ELF-1 (cell line): ENCODE measurements at places on chromosomes 6 and 20.
A peak's percentile ranks its signal among the peaks of the same experiment; 100 is the strongest.

DNA sequence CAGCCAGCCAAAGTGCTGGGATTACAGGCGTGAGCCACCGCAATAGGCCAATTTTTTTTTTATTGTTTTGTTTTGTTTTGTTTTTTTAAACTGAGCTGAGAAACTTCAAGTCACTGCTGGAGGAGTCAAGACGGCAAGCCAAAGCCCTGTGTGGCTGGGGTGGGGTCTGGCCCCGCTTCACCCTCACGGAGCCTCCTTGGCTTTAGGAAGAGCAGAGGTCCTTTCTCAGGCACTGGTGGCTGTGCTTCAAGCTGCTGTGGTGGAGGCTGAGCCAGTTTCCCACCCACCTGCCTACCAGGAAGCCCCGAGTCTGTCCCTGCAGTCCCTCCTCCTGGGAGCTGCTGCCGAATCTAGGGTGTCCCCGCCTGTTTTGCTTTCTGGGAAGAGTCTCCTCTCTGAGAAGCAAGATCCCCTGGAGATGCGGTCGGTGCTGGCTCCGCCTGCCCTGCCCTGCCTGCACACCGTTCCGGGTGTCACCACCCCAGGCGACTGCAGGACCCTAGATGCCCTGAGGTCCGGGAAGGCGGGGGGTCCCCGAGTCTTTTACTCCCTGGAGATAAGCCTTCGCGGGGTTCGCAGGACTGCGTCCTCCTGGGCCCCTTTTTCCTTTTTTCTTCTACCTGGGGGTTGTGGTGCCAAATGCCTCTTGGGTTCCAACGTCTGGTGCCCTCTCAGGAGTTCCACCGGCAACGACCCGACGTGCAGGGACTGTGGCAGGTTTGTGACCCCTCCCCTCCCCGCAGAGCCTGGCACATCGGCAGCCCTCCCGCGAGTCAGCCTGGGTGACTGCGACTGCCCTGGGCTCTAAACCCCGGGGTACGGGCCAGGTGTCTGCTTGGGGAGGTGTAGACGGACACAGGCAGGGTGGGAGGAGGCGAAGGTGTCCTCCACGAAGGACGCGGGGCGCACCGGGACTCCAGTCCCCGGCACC is 100.7 kb downstream of the TAF4 start:
- DNase-seq, result no peak

GRCh38 chr20:44287272-44288097 is 23.5 kb downstream of the FITM2 start:
- DNase-seq, result no peak

GRCh38 chr6:24982231-24982630 is 46.5 kb upstream of the RIPOR2 start:
- DNase-seq, result no peak

DNA sequence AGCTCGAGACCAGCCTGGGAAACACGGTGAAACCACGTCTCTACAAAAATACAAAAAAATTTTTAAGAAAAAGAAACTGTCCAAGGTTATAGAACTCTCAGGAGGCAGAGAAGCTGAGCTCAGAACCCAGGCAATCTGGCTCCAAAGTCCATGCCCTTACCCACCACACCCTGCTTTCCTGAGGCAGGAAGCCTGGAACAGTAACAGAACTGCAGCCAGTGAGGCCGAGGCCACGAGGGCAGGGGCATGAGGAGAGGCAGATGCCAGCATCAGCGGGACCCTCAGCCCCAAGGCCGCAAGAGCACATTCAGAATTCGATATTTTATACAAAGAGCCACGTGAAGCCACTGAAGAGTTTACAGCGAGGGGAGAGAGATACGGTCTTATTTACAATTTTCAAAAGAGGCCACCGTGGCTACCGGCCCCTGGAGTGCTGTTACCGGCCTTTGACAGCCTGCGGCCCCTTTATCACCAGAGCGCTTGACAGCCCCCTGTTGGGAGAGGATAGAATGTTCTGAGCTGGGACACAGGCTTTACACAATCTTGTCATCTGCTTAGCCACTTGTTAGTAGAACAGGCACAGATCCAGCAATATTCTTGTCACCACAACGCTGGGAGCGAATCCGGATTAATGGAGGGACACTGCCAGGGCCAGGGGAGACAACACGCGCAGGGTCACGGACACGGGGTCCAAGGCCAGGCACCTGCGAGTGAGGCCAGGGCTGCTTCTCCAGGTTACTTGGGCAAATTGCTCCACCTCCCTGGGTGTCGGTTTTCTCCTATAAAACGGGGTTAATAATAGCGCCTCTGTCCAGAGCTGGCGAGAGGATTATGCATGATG is 5.6 kb downstream of the SPATA2 start:
- DNase-seq, result peak; percentile 69

- DNase-seq, result no peak
Observed at GRCh38 chr6:139448998-139449610, 74.7 kb upstream of the CITED2 start.

DNA sequence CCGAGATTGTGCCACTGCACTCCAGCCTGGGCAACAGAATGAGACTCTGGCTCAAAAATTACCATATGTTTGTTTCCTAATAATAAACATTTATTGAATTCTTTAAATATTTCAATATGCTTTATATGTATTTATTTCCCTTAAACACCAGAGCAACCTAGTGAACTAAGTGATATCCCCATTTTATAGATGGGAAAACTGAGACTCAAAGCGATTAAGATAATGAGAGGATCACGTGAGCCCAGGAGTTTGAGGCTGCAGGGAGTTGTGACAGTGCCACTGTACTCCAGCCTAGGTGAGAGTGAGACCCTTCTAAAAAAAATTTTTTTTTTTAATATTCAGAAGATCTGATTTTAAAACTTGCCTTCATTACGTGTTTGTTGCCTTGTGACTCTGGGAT is 19.4 kb upstream of the CARMIL1 start:
- no peak for DNase-seq

DNA sequence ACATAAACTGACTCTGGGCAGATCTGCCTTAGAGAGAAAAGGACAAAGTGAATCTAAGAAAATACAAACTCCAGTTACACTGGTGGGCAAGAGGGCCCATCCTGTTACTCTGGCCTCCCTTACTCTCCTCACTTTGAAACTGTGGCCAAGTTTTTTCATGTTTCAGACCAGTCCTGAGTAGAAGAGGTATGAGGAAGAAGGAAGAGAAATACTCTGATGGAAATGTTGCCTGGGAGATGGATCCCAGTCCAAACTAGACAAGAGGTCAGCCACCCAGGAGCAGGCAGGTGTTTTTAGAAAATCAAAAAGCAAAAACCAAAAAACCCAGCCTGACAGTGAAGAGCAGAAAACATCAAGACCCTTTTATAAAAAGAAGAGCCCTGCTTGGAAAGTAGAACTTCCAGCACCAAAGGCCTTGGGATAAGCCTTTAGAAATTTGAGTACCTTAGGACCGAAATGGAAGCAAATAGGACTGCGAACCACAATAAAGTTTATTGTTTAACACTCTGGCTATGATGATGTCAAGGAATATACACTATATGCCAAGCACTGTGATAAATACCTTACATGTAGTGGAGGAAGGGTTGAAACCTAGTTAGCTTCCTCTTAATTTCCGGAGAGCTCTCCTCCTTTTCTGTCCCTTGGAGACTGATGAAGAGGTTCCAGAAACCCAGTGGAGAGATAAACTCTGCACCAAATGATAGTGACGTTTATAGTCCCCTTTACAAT is 123.1 kb downstream of the KLHL32 start:
- no peak for DNase-seq

- no peak for DNase-seq
Observed at GRCh38 chr6:105890521-105891244, 195.5 kb upstream of the PRDM1 start.

GRCh38 chr6:130359736-130360135 is 6.1 kb upstream of the TMEM200A start:
- no peak for DNase-seq

DNA sequence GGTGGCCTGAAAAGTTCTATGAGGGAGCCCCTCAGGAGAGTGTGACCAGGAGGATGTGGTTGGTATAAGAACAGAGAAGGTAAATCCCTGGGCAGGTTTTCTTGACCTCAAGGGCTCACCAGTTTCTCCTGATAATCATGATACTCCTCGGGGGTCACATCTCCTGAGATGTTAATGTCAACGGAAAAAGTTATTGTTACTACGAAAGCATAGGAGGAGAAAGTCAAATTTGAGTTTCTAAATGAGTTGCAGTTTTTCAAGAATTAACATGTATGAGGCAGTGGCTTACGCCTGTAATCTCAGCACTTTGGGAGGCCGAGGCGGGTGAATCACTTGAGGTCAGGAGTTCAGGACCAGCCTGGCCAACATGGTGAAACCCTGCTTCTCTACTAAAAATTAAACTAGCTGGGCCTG is 23.4 kb downstream of the MGME1 start:
- DNase-seq, result no peak

DNA sequence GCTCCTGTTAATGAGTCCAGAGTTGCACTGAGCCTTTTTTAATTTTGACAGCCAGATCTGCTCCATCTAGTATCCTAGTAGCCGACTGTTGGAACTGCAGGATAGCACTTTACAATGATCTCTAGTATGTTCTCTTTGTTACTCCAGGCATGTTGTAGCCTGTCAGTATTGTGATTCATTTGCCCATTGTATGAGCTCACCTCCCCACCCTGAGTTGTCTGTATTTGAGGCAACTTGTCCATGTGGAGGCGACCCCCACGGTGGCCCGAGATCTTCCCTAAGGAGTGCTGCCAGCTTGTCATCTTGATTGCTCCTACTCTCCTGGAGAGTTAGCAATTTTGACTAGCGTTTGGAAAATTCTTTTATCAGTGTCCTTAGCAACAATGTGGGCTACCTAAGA is 67.2 kb downstream of the DHX35 start:
- no peak for DNase-seq

GRCh38 chr6:45608252-45608913 is 230.6 kb upstream of the SUPT3H start:
- peak; percentile 20 for DNase-seq

- DNase-seq, result no peak
Observed at GRCh38 chr6:121884091-121884490, 448.6 kb downstream of the GJA1 start.

DNA sequence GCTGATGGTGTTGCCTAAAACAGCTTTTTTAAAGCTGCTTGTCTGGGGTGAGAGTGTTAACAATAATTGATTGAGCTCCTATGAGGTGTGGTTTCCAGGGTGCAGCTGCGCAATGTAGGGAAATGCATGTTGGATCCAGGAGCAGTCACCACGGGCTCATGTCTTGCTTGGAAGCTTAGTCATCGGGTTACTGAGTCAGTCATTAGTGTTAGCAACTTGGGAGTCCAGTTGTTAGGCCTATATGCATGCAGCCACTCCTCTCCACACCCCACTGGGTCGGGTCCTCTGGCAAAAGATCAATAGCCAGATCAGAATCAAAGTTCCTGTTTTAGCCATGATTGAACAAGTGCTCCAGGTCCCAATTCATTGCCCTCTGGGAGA is 271.7 kb upstream of the CHD6 start:
- peak; percentile 6 for DNase-seq

DNA sequence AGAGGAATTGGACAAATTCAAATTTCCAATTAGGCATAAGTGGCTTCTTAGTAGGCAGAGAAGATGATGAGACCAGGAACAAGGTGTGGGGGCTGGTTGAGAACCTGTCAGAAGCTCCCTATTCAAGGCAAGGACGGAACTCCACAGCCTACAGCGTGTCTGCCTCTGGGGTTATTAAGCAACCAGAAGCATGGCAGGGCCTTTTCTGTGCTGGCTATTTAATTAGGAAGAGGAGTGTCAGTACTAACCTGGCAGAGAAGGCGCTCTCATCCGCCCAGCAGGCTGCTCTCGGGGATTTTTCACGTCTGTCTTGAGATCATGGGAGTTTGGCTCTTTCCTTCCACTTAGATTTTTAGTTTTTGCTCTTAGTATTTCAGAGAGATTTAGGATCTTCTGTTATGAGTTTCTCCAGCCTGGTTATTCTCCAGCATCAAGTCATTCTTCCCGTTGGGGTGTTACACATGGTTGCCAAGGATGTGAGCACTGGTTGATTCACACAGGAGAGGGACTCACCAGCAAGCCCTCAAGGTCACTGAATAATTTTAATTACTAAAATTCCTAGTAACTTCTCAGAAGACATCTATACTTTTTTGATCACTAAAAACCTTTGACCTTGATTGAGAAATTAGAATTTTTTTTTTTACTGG is 23.9 kb downstream of the ADTRP start:
- no peak for DNase-seq

GRCh38 chr6:165484178-165484889 is 174.9 kb upstream of the C6orf118 start:
- peak; percentile 66 for DNase-seq

DNA sequence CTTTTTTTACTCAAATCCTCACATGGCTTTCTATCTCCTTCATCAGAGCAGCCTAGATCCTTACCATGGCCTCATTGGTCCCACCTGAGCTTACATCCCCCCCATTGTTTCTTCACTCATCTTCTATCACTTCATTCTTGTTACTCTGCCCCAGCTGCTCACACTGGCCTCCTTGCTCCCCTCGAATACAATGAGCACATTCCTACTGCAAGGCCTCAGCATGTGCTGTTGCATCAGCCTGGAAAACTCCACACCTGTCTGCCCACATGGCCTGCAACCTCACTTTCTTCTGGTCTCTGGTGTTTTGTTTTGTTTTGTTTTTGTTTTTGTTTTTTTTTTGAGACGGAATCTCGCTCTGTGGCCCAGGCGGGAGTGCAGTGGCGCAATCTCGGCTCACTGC is 212.6 kb downstream of the TBX18 start:
- no peak for DNase-seq

- DNase-seq, result no peak
Observed at GRCh38 chr6:155418017-155418761, 37.5 kb downstream of the NOX3 start.

DNA sequence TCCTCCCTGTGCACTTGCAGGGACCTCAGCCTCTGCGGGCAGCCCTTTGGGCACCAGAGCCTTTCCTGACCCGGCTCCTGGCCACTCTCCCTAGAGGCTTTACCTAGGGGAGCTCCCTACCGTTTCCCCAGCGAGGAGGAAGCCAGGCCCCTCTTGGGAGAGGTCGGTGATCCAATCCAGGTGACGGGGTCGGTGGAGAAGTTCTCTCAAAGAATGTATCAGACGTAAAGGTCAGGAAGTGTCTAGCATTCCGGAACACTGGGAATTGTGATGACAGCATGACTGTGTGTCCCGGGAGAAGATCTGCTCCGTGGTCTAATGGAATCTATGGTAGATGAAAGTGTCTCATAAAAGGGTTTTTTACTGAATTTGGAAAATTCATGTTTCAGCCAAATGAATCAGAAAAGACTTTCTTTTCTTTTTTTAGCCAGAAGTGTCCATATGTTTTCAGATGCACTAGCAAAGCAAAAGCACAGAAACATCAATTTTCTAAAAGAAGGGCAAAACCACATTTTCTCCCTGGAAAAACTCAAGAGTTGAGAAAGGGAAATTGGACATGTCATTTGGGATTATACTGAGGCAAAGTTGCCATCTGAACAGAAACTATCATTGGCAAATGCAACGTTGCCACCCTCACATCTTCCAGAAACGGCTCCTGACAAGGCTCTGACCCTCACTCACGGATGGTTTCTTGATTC is 289.4 kb downstream of the THBS2 start:
- DNase-seq, result no peak
